Stimulated activated CD8-positive, alpha-beta memory T cell treated with anti-CD3 and anti-CD28 coated beads, Interleukin-4, amount 100 ng/mL, for 1 hour (primary cell): ENCODE measurements at places on chromosomes 16 and 17.

GRCh38 chr16:61654962-61655361 lies 381.3 kb downstream of the CDH8 start:
- no peak for DNase-seq

DNA sequence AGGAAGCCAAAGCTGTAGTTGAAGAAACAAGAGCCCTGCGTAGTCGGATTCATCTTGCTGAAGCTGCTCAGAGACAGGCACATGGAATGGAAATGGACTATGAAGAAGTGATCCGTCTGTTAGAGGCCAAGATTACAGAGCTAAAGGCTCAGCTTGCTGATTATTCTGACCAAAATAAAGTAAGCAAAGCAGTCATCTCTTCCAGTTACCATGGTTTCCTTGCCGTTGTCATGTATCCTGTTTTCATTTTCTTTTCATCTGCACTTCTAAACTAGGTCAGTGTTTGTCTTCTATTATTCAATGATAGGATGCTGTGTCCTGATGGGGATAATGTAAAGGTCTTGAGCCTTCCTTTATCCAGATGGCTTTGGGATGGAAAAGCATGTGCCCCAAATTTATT lies 104.3 kb downstream of the STXBP4 start:
- DNase-seq, result no peak

DNA sequence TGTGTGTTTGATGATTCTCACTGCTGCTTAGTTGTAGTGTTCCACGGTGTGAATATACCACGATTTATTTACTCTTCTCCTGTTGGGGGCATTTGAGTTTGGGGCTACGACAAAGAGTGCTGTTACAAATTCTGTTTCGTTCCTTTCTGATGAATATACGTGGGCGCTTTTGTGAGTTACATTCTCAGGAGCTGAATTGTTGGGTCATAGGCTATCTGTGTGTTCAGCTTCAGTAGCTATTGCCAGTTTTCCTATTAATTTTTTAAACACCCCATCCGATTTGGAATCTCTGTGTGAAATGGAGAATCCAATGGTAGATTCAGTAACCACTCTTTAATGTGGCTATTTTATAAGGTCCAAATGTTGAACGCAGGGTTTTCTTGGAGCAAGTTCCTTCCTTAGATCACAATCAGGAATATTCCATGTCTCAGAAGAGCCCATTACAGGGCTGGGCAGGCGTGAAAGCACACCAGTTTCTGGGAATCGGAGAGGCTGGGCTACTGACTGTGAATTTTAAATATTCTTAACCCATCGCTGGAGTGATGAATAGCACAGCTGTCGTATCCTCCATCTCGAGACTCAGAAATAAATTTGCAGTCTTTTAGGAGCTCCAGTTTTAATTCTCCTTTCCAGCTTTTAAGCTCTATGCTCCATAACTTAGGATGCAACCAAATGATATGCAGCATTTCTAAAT lies 115.9 kb downstream of the PITPNC1 start:
- DNase-seq, result no peak

DNA sequence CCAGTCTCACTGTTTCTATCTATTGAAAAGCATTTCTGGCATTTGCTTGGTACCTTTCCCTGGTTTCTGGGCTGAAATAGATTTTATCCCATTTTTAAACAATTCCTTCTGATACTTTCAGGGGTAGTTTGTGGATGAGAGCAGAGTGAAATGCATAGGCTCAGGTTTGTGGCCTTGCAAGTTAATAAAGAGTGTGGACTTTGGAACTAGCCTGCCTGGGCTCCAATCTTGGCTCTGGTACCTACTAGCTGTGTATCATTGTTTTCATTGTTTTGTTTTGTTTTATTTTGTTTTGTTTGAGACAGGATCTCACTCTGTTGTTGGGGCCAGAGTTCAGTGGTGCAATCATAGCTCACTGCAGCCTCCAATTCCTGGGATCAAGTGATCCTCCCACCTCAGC lies 175.5 kb downstream of the PRKCB start:
- DNase-seq, result no peak
